ENCODE measurements at places on chromosomes 1 and 21. TPM values are rescaled to one million over a fixed set of nuclear protein-coding genes. Genes with fewer than 3 reads are reported as not detected.
A peak's percentile ranks its signal among the peaks of the same experiment; 100 is the strongest.

SLC35F3 gene
- total RNA-seq: 0.49 TPM

AKNAD1 gene
- 0.82 TPM for total RNA-seq

FAM78B gene
- total RNA-seq: 2.8 TPM

KPRP gene
- not detected for total RNA-seq

PMF1 gene
- 61.2 TPM for total RNA-seq

TRIM67 gene
- total RNA-seq: 0.28 TPM

IL10 gene
- 11.1 TPM for total RNA-seq

DNA sequence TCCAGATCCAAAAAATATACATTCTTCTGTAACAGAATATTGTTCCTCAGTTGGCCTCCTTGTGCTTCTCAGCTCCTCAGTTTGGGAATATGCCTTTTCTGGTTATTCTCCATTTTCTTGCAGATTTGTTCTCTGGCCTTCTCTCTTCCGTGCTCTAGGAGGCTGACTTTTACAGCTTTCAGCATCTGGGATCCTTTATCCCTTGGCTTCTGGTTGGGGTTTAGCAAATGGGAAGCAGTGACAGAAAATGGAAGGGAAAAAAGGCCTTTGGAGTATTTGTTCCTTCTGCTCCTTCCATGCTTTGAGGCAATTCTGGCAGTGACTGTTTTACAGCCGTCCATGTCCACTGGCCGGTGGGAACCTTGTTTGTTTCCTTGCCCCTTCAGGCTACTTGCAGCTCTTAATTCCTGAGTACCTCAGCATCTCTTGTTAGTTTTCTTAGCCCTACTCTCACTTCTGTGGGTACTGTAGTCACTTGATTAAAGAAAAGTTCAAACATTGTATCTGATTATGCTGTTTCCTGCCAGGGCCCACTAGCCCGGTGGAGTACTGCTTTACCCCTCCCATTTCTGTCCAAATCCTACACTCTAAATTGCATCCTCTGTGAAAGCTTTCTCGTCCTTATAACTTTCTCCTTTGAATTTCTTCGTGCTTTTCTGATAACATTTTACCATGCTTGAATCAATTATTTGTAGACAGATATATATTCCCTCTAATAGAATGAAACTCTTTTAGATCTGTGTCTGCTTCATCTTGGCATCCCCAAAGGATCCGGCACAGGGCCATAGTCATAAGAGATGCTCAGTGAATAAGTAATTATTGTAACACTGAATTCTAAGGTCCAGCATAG, 118.2 kb downstream of the OSBPL9 start:
- H3K36me3 ChIP-seq: no peaks in the 10 kb centered on the region
- no peak overlapping the region for H3K4me3 ChIP-seq
- DNase-seq: no peak
- peak overlapping the region; percentile 43 for H3K27ac ChIP-seq
- peaks cover 71% of the 10 kb centered on the region for H3K4me1 ChIP-seq
- no peaks in the 10 kb centered on the region for H3K27me3 ChIP-seq

GRCh38 chr1:229098903-229099578, 171.9 kb upstream of the RAB4A start:
- H3K27ac ChIP-seq: no peak overlapping the region
- no peaks in the 10 kb centered on the region for H3K36me3 ChIP-seq

- H3K27ac ChIP-seq: no peak overlapping the region
- H3K36me3 ChIP-seq: no peaks in the 10 kb centered on the region
- H3K27me3 ChIP-seq: no peaks in the 10 kb centered on the region
- no peak overlapping the region for H3K4me3 ChIP-seq
These were observed 55.6 kb upstream of the PPP2R5A start for GRCh38 chr1:212229654-212230053.

DNA sequence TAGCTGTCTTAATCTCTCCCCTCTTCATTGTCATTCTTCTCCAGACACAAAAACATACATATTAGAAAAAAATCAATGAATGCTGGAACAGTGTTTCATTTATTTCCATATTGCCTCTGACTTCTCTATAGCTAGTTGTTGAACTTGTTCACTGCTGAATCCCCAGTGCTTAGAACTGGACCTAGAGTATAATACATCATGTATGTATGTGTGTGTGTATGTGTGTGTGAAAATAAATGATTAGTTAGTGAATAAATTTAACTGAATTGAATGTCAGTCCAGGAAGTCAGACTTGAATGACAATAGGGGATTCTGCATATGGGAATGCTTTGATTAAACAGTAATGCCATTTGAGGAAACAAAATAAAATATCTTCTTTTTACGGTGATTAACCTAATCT, 36.4 kb downstream of the FMO3 start:
- no peaks in the 10 kb centered on the region for H3K36me3 ChIP-seq
- no peak for DNase-seq
- H3K27me3 ChIP-seq: no peaks in the 10 kb centered on the region

- no peaks in the 10 kb centered on the region for H3K27me3 ChIP-seq
- no peaks in the 10 kb centered on the region for H3K4me1 ChIP-seq
- H3K4me3 ChIP-seq: no peak overlapping the region
- DNase-seq: no peak
- H3K36me3 ChIP-seq: no peaks in the 10 kb centered on the region
- H3K27ac ChIP-seq: no peak overlapping the region
These were observed 8.6 kb upstream of the LRRC8B start for GRCh38 chr1:89516055-89516454.
